ENCODE measurements at places on chromosomes 7 and 10.

DNA sequence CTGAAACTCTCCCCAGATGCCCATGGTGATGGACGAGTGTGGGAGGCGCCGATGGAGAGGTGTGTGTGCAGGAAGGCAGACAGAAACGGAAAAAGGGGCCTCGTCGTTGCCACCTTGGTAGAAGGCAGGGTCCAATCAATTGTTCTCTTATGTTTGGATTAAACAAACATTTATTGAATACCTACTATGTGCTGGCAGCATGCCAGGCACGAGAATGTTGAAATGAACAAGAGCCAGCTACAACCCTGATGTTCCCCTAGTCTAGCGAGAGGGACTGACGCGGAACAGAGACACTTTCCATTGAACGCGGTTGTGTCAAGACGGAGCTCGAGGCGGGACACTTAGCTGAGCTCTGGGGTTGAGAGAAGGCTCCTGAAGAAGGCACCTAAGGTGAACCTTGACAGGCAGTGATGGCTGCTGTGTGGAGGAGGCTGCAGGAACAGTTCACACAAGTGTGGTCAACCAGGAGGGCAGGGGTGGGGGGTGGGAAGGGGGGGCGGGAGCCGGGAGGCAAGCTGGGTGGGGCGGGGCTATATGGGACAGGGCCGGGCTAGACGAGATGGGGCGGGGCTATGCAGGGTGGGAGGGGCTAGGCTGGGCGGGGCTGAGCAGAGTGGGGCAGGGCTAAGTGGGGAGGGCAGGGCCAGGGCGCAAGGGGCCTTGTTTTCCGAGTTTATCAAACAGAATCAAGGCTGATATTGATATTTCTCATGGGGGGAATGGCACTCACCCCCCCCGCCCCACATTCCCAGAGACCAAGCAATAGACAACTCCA is 181.0 kb downstream of the GATA3 start:
- no peak for DNase-seq

DNA sequence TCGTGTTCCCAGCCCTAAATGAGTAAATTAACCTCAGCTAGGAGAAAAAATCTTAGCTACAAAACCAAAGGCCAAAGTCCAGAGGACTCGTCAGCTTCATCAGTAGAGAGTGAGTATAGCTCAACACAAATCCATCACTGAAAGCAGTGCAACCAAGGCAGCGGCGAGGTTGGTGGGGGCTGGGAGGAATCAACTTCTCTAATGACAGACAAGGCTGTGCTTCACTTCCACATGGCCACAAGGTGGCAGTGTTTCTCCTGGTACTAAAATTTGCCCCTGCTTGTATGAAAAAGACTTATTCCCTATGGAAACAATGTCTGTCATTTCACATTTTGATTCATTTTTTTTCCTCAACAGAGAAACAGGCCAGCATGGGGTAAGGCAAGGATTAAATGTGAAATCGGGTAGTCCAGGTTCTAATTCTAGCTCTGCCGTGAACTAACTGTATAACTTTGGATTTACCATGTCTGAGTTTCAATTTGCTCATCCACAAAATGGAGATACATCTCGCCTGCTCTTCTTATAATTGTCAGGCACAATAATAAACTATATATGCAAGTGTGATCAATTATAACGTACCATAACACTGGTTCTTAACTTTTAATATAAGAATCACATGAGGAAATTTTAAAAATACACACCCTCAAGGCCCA is 39.3 kb downstream of the FAS start:
- DNase-seq: peak; percentile 42

DNA sequence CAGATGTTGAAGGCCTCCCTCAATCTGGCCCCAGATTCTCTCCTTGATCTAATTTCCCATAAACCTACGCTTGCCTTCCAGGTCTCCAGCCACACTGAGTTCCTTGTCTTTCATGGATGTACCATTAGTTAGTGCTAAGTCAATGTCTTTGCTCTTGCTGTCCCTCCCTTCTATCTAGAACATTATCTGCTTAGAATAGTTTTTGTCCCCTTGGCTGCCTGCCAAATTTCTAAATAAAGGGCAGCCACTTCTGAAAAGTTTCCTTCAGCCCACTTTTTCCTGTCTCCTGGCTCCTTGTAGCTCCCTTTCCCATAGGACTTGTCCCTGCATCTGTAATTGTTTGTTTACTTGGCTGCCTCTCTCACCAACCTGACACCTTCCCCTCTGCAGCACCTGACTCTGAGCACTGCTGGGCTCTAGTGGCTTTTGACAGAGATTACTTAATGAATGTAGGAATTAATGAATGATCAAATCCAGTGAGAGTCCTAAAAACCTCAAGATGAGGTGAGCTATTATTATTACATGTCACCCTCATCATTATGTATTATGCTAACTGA is 58.3 kb downstream of the CXCL12 start:
- no peak for DNase-seq

DNA sequence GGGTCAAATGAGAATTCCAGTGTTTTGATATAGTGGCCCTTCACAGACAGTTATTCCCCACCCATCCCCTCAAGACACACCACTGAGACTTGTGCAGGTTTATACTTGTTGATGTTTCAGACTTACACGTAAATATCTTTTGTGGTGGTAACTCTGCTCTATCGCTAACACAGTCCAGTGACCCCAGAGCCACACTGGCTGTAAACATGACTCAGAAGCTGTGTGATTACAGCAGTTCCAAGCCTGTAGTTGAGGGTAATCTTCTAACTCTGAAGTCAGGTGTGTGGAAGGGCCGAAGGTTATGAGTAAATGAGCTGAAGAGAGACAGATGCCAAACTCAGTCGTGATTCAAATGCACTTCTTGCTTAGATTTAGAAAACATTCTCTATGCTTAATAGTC is 19.4 kb downstream of the NOBOX start:
- no peak for DNase-seq

GRCh38 chr10:75197906-75198305 is 12.7 kb upstream of the VDAC2 start:
- no peak for DNase-seq

GRCh38 chr7:97845622-97846203 is 26.5 kb downstream of the ASNS start:
- no peak for DNase-seq

- no peak for DNase-seq
Observed at GRCh38 chr10:88616250-88616977, 29.9 kb downstream of the LIPJ start.

DNA sequence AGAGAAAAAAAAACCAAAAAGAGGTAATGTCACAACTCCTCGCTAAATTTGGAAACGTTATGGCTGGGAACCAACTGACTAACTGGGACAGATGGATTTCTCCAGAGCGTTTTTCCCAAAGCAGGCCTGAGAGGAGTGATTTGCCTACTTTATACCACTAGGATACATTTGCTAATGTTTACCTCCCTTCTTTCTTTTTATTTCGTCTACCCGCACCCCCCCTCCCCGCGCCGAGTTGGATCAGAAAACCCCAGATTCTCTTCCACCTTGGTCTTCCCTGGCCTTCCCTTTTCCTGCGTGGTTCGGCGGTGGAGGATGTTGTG is 7.2 kb downstream of the CPA2 start:
- no peak for DNase-seq

- DNase-seq: no peak
Observed at GRCh38 chr7:151744656-151745638, 132.0 kb downstream of the PRKAG2 start.

GRCh38 chr10:113663142-113663541 is 699 bp downstream of the NRAP start:
- DNase-seq: no peak

DNA sequence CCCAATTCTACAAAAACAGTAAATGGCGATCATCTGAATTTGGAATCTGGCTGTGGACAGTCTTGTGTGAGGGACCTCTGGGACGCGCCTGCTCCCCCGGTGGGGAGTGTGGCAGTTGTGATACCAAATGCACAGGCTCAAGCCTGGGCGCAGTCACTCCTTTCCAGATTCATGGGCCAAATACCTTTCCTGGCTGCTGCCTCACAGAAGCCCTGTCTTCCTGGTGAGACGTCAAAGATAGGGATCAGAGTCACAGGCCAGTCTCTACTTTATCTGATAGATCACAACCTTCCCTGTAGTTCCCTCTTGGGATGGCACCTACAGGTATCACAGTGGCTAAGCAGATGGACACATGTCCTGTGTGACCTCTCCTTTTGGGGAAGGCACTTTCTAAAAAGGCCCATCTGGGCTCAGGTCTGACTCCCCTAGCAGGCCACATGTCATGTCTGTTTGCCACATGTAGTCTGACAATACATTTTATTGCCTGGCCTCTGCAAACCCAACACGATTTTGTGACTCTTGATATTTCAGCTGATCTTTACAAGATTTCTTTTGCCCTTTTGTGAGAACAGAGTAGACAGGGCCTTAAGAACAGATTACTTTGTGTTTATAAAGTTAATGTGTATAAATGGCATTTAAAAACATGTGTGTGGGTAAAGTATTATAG is 150.1 kb downstream of the SNX10 start:
- DNase-seq: no peak

- DNase-seq: no peak
Observed at GRCh38 chr7:95169678-95170077, 154.7 kb downstream of the PON1 start.

GRCh38 chr7:102152672-102153598 is 133.7 kb upstream of the SH2B2 start:
- no peak for DNase-seq

DNA sequence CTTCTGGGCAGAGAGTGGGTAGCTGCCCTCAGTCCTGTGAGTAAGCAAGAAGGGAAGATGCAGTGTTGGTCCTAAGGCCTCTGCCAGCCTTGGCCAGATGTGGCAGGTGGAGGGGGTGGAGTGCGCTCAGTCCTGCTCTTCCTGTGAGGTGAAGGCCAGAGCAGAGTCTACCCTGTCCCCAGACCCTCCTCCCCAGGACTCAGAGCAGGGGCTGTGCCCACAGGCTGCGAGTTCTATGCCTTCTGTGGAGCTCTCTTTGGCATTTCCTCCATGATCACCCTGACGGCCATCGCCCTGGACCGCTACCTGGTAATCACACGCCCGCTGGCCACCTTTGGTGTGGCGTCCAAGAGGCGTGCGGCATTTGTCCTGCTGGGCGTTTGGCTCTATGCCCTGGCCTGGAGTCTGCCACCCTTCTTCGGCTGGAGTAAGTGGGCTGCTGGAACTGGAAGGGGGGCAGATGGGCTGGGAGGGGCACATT is 4.0 kb downstream of the OPN4 start:
- no peak for DNase-seq

GRCh38 chr10:127349737-127350136 is 153.3 kb upstream of the INSYN2A start:
- DNase-seq: no peak

DNA sequence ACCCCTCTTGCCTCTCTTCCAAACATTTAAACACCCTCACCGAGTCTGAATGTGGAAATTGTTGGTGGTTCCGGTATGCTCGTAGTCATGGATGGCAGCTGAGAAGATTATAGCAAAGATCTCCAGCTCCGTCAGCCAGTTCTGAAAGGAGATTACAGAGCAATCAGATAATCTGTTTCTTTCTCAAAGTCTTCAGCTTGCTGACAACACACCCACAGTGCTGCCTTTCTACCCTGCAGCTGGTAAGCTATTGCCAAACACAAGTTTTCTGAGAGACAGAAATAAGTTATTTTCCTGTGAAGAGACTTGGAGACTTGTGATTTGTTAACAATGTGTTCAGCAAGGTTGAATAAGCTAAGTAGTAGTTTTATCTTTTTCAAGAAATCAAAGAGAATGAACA is 163.6 kb downstream of the PPP1R17 start:
- DNase-seq: no peak

DNA sequence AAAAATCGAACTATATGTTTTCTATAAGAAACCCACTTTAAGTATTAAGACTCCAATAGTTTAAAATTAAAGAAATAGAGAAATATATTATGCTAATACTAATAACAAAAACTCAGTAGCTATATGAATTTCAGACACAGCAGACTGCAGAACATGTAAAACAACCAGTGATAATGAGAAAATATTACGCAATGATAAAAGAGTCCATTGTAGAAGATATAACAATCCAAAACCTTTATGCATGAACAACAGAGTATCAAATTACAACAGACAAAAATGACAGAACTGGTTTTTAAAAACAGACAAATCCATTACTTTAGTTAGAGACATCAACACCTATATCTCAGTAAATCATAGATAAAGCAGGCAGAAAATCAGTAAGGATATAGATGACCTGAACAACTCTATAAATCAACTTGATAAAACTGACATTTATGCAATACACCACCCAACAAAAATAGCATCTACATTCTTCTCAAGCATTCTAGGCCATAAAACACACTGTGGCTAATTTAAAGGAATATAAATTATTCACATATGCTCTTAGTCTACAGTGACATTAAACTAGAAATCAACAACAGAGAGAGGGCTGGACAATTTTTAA is 669.5 kb upstream of the GHITM start:
- no peak for DNase-seq

- DNase-seq: no peak
Observed at GRCh38 chr10:100364175-100364574, 17.1 kb downstream of the SCD start.

DNA sequence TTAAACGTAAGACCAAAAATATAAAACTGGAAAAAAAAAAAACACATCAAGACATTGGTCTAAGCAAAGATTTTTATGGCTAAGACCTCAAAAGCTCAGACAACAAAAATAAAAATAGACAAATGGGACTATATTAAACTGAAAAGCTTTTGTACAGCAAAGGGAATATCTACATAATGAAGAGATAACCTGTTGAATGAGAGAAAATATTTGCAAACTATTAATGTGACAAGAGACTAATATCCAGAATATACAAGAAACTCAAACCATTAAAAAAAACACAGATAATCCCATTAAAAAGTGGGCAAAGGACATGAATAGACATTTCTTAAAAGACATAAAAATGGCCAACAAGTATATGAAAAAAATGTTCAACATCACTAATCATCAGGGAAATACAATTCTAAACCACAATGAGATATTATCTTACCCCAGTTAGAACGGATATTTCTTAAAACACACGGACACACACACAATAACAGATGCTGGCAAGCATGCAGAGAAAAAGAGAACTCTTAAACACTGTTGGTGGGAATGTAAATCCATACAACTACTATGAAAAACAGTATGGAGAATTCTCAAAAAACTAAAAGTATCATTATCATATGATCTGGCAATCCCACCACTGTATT is 28.8 kb downstream of the CNOT4 start:
- no peak for DNase-seq

DNA sequence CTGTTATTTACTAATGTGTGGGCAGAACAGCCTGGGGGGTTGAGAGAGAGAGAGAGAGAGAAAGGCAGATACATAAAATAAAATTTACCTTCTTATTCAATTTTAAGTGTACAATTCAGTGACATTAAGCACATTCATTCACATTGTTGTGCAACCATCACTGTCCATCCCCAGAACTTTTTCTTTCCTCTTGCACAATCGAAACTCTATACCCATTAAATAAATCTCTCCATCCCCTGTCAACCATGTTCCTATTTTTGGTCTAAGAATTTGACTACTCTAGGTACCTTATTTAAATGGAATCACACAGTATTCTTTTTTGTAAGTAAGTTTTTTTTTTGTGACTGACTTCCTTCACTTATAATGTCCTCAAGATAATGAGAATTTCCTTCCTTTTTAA is 181.6 kb downstream of the SND1 start:
- no peak for DNase-seq

DNA sequence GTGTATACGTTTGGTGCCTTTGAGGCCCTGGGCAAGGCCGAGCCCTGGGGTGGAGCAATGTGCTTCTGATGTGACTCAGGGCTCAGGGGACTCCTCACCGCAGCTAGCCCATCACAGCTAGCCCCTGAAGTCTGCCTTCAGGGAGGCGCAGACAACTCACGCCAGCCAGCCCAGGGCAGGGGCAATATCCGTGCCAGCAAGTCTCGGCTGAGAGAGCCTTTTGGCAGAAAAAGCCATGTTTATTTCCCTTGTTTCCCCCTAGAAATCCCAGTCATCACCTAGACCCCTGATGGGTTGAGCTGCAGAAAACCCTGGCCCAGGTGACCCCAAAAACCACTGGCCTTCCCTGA is 90.4 kb downstream of the CHST15 start:
- DNase-seq: no peak

Data from stimulated activated CD8-positive, alpha-beta memory T cell treated with anti-CD3 and anti-CD28 coated beads, Interleukin-2, amount 100 ng/mL, for 1 hour (primary cell).